ACHN (cell line): ENCODE measurements at places on chromosomes 3 and 15.

GRCh38 chr3:139421460-139421859 is 32.0 kb upstream of the COPB2 start:
- DNase-seq: no peak

- DNase-seq: no peak
These were observed 124.3 kb downstream of the CTNNB1 start for GRCh38 chr3:41323467-41324155.

DNA sequence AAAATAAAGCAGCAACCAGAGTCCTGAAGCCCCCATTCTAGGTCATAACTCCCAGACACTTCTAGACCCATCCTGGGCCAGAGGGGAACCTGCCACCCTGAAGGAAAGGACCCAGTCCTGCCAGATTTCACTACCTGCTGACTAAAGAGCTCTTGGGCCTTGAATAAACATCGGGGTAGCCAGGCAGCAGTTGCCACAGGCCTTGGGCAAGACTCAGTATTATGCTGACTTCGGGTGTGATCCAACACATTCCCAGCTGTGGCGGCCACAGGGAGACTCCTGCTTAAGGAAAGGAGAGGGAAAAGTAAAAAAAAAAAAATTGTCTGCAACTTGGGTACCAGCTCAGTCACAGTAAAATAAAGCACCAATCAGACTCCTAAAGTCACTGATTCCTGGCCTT is 23.8 kb downstream of the NEDD4 start:
- no peak for DNase-seq

GRCh38 chr3:166499636-166500035 is 662.4 kb upstream of the BCHE start:
- DNase-seq: no peak

DNA sequence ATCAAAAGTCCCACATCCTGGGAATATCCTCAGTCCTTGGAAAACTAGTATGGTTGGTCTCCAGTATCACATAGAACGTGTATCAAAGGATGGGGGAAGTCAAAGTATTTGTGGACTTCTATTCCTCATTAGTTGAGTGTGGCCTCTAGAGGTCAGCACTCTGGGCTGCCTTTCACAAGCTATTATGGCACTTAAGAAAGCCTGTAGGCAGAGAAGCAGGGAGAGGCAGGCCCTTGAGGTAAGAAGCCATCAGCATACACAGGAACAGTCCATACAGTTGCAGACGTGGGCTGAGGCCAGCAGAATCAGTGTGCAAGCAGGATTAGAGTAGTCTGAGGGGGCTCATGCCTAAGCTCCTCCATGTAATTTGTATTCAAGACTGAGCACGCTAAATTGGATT is 341.7 kb downstream of the CLSTN2 start:
- peak; percentile 28 for DNase-seq

GRCh38 chr3:177622520-177622919 is 425.2 kb upstream of the TBL1XR1 start:
- no peak for DNase-seq

- peak; percentile 85 for DNase-seq
These were observed 51.6 kb upstream of the XCR1 start for GRCh38 chr3:46078712-46079400.

- no peak for DNase-seq
These were observed 1004.9 kb downstream of the FHIT start for GRCh38 chr3:60246361-60246760.

- no peak for DNase-seq
These were observed 12.8 kb downstream of the UBR1 start for GRCh38 chr15:43093026-43093425.

- no peak for DNase-seq
These were observed 202.5 kb upstream of the TLE3 start for GRCh38 chr15:70299931-70300869.

GRCh38 chr3:55205990-55206389 is 278.1 kb upstream of the LRTM1 start:
- no peak for DNase-seq

- DNase-seq: no peak
These were observed 93.0 kb downstream of the FHIT start for GRCh38 chr3:61158216-61158615.

DNA sequence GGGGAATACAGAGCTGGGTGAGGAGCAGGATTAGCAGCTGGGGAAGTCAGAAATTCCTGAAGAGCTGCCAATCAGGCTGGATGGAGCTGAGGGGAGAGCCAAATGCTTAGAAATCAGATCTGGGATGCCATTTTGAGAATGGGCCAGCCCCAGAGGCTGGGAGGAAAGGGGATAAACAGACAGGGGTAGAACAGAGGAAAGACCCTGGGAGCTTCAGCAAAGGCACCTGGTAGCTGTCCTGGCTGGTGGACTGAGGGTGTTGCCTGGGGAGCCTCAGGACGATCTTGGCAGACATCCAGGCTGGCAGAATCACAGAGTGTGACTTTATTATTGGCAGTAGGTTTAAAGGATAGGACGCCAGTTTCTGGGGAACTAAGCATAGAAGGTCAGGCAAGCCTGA is 97.8 kb downstream of the SQOR start:
- DNase-seq: no peak

DNA sequence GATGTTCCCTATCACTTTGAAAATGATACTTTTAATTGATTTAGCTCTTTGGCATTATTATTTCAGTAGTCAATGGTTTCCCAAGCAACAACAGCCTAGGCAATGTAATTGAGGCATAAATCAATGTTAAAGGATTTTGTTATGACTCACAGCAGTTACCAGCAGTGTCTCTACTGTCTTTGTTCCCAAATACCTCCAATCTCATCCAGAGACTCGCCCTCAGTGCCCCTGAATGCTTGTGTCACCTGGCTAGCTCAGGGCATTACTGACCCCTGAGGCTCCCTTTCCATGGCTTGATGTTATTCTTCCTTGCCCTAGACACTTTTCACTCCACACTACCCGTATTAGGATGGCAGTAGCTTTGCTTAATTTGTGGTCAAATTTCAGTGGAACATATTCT is 227.2 kb downstream of the SQOR start:
- DNase-seq: no peak

DNA sequence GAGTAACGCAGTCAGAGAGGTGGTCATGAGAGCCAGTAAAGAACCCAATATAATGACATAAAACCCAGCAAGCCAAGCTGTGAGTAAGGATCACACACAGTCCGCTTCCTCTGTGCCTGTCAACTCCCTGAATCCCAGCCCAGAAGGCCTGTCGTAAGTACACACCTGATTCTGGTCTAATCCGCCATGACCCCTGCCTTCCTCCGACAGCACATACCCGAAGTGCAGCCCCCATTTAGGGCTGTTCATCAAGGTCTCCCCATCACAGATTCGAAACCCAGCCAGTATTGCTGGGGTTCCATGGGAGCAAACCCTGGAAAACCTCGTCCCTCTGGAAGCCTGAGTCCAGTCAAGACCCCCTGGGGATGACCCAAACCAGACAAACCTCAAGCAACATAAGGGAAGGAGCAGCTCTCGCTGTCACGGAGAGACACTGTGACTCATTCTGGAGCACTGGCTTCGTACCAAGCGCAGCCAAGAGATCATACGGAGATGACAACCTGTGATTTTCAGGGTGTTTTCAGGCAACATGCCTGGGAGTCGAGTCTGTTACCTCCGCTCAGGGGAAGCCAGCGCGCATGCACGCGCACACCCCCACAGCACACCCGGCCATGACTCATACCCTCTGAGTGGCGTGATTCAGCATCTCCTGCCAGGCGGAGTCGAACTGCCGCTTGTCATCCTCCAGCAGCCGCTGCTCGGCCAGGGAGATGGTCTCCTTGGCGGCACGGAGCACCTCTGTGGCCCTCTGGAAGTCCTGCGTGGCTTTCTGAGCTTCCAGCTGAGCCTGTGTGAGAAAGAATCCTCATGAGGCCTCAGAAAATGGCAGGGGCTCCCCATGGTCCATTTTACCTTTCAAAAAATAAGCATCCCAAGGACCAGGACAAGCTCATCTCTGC is 63.0 kb downstream of the SH3BP5 start:
- peak; percentile 93 for DNase-seq

- DNase-seq: no peak
These were observed 57.6 kb downstream of the GAP43 start for GRCh38 chr3:115680803-115681345.

- no peak for DNase-seq
These were observed 297.3 kb upstream of the PROK2 start for GRCh38 chr3:72082186-72082715.

- no peak for DNase-seq
These were observed 33.1 kb downstream of the NBEAL2 start for GRCh38 chr3:47012342-47013230.

- no peak for DNase-seq
These were observed 133.0 kb downstream of the XXYLT1 start for GRCh38 chr3:195137638-195138588.

DNA sequence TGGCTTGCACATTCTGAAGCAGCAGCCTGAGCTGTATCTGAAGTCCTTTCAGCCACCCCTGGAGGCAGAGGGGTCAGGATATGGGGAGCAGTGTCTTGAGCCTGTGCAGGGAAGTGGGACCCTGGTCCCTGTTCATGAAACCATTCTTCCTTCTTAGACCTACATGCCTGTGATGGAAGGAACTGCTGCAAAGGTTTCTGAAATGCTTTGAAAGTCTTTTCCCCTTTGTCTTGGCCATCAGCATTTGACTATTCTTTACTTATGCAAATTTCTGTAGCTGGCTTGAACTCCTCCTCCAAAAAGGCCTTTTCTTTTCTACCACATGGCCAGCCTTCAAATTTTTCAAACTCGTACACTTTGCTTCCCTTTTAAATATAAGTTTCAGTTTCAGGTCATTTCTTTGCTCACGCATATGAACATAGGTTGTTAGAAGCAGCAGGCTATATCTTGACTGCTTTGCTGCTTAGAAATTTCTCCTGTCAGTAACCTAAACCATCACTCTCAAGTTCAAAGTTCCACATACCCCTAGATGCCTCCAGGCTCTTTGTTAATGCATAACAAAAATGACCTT is 62.3 kb downstream of the GALK2 start:
- DNase-seq: no peak

- no peak for DNase-seq
These were observed 36.6 kb upstream of the DPPA4 start for GRCh38 chr3:109373933-109374332.

- no peak for DNase-seq
These were observed 312.9 kb downstream of the RORA start for GRCh38 chr15:60916032-60916678.

DNA sequence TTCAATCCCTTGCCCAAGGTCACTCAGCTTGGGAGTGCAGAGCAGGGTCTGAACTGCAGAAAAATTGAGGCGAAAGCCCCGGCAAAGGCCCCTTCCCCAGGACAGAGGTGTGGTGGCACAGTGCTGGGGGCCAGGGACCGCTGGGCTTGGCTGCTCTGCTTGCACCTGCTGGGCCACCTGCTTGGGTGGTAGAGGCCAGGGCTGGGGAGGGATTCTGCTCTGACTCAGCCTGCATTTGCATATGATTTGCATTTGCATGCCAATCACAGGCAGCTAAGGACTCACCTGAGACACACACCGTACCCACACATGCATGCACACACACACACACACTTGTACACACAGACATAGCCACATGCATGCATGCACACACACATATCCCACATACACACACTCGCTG is 9.9 kb downstream of the GRM2 start:
- no peak for DNase-seq

DNA sequence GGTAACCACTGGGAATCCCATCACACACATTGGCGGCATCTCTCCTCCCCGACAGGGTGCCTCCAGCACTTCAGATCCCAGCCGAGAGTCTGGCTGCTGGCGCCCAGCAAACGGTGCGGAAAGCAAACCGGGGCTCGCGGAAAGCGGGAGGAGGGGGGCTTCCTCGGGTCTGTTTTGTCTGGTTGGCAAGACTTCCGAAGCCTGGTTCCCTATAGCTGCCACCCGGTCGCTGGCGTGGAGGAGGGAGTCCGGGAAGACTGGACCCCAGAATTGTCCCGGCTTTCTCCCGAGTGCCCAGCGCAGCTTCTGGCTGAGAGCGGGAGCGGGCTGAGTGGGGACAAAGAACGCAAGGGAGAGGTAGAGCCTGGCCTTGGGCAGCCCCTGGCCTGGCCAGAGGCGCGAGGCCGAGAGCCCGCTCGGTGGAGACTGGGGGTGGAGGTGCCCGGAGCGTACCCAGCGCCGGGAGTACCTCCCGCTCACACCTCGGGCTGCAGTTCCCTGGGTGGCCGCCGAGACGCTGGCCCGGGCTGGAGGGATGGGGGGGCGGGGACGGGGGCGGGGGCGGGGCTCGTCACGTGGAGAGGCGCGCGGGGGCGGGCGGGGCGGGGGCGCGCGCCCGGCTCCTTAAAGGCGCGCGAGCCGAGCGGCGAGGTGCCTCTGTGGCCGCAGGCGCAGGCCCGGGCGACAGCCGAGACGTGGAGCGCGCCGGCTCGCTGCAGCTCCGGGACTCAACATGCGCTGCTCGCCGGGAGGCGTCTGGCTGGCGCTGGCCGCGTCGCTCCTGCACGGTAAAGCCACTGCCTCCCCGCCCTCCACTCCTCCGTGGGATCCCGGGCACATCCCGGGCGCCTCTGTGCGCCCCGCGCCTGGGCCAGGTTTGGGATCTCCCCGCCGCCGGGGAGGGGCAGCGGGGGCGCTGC is at the start of gene CHRNA7:
CHRNA7 (plus strand) TSS at position 654 of the 920 bp plus-strand sequence; CDS start at position 734, 80 bp downstream.
- DNase-seq: peak; percentile 41

DNA sequence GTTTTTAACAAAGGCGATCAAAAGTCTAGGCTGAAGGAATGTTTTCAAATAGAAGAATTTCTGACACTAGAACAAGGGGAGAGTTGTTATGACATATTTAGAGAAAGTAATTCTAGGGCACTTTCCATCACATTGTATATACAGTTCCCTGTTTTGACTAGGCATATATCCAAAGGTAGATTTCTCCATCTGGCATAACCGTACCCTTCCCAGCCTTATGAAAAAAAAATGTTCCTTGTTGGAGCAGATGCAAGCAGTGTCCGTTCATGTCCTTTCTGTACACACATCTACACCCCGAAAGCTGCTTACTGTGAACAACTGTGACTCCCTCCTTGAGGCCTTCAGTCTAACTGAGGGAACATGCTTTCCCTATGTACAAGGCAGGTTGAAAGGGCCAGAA is 271.7 kb upstream of the GBE1 start:
- DNase-seq: no peak

DNA sequence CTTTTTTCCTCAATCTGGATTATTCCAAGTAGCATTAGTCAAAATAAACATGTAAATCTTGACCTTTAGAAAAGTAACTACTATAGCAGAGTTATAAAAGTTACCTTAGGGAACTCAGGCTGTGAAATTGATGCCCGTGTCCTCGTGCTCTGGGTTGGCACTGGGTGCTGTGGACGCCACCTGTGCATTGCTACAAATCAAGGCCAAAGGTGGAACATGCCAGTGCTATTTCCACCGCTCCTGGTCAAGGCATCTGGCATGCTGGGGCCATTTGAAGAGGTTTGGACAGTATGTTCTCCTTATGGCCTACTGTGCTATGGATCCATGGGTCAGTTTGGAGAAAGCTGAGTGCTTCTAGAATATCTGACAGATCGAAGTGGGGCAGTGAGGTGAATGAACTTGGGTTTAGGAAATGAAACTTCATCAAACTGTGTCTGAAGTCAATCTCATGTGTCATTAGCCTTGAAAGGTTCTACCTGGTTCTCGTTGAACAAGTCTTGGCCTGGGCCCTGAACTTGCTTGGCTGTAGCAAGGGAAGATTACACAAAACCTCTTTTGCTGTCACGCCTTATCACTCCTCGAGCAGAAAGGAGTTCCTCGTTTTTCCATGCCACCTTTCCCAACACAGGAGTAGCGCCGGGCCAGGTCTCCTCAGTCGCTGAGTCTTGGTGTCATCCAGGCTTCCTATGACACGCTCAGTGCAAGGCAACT is 397.6 kb upstream of the RGMA start:
- DNase-seq: no peak

GRCh38 chr3:30934208-30934550 is 39.7 kb upstream of the GADL1 start:
- DNase-seq: peak; percentile 41
